ENCODE measurements at places on chromosomes 3 and 15.

GRCh38 chr3:115785782-115786181, 162.5 kb downstream of the GAP43 start:
- DNase-seq = no peak

GRCh38 chr15:90451053-90451850, 63.2 kb downstream of the IQGAP1 start:
- DNase-seq = no peak

GRCh38 chr3:9229325-9229724, 20.1 kb downstream of the SRGAP3 start:
- DNase-seq = no peak

- DNase-seq = peak; percentile 28
Observed at GRCh38 chr3:52896613-52897012, 735 bp downstream of the STIMATE start.

DNA sequence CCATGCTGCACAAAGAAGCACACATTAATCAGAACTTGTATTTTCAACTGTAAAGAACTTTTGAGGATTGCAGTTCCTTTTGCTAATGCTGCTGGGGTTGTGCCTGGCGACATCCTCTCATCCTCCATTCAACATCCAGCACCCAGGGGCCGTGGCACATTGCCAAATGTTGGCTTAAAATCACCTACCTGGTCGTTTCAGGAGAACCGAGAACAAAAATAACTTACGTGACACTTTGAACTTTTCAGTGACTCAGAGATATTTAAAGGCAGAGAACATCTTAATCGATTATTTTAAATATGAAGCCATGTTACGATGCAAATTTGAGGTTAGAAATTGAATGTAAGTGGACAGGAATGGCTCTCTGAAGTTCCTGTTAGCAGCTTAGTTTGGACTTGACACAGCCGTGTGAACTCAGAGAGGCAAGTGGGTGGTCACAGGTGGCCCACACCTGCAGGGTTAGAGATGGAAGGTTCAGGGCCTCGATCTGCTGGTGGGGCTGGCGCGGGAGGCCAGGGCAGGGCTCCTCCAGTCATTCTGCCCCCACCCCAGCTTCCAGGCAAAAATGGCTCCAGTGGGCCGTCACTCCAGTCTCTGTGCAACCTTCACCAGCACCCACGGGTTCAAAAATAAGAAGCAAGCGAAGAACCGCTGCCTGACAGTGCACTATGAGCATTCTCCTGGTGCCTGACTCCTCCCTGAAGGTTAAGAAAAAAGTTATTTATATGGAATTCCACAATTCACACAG, 12.2 kb downstream of the LRRK1 start:
- DNase-seq = no peak

DNA sequence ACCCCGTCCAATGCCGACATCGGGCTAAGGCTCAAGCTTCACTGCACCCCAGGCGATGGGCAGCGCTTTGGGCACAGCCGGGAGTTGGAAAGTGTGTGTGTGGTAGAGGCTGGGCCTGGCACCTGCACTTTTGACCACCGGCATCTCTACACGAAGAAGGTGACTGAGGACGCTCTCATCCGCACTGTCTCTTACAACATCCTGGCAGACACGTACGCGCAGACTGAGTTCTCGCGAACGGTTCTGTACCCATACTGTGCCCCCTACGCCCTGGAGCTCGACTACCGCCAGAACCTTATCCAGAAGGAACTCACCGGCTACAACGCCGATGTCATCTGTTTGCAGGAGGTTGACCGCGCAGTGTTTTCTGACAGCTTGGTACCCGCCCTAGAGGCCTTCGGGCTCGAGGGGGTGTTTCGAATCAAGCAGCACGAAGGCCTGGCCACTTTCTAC, 1.0 kb downstream of the PDE12 start:
- no peak for DNase-seq

- no peak for DNase-seq
Observed at GRCh38 chr3:37024092-37024491, 30.8 kb downstream of the MLH1 start.

GRCh38 chr3:159796226-159796625, 192.4 kb upstream of the IL12A start:
- DNase-seq = no peak

- DNase-seq = no peak
Observed at GRCh38 chr3:102181175-102181920, 253.5 kb upstream of the ZPLD1 start.

- DNase-seq = no peak
Observed at GRCh38 chr3:97187771-97188170, 373.4 kb downstream of the EPHA6 start.

DNA sequence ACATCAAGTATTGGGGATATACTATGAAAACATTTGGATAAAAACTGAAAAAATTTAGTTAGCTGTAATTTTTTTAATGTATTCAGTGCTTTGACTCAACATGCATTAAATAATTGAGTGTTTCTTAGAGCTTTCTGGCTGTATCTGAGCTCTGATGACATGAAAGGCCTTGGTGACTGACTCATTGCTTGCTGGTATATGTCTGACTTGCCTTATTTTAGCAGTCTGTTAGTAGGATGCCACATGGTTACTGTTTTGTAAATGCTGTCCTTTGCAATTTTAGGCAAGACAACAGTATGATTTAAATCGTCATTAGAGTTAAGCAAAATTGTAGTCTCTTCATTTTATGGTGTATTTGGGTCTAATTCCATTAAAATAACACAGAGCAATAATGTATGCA, 199.2 kb downstream of the GHSR start:
- DNase-seq = no peak

- no peak for DNase-seq
Observed at GRCh38 chr3:159165961-159166360, 364.1 kb downstream of the MFSD1 start.

DNA sequence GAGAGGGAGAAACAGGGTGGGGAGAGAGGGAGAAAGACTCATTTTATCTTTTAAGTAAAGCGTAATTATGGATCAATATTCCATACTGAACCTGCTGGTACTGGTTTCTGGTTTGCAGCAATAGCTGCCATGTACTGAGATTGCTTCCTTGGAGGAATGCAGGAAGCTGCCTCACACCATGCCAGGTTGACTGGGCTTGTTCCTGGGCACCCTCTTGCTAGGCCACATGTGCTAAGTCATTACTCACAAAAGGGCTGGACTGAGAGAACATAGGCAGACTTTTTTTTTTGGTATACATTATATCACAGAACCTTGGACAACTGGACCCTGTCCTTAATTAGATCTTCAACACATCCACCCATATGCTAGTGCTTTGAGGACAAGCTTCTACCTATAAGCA, 193.4 kb downstream of the ZNF621 start:
- DNase-seq = no peak

DNA sequence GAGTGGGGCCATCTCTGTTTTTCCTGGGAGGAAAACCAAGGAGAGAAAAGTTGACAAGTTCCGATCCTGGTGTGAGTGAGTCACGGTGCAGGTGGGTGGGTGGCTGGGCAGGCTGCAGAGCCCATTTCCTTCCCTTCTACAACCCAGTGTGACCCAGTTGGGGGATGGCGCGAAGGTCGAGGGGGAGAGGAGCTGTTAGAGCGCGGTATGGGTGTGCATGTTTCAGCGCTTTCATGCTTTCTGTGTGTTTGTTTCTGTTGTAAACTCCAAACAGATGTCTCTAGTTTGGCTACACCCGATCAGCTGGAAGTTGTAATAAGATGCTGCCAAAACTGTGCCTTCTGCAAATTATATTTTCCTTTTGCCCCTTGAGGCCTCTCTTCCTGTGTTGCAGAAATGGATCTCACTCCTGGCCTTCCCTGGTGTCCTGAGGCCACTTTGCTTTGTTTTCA, 3.8 kb downstream of the FAM43A start:
- peak; percentile 45 for DNase-seq

GRCh38 chr15:82999905-83000671, 11.4 kb downstream of the C15orf40 start:
- DNase-seq = peak; percentile 68

GRCh38 chr15:36136049-36136448, 443.4 kb upstream of the CDIN1 start:
- DNase-seq = no peak

DNA sequence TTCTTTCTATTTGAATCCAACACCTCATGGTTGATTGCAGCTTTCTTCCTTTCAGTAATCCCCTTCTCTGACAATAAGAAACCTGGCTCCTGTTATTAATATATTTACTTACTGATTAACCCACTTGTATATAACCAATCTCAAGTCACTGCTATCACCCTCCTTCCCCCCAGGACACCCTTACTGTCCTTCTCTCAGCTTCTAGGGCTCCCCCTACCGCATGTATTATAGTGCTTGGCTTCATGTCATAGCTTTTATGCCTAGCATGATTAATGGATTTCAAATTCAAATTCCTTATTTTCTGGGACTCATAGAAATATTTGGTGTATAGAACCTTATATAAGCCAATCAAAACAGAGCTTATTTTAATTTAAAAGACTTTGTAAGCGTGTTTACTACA, 75.7 kb upstream of the BNIP2 start:
- no peak for DNase-seq

DNA sequence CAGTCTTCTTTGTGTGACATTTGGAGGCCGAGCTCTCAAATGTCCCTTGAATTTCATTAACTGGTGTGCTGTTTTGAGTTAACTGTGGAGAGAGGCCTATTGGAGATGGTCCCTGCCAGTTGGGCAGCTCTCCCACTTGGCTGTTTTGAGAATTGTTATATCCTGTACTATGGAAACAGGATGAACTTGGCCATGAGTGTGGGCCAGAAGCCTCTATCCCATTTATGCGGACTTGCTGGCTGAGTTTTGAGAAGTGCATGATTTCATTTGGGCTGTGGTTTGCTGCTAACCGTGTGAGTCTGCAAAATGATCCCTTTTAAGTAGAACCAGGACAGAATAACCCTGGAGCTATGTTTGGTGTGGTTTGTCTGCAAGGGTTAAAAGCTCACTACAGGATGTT, 366.0 kb downstream of the PTPRG start:
- DNase-seq = no peak

- DNase-seq = no peak
Observed at GRCh38 chr15:80480909-80481308, 76.7 kb downstream of the ARNT2 start.

DNA sequence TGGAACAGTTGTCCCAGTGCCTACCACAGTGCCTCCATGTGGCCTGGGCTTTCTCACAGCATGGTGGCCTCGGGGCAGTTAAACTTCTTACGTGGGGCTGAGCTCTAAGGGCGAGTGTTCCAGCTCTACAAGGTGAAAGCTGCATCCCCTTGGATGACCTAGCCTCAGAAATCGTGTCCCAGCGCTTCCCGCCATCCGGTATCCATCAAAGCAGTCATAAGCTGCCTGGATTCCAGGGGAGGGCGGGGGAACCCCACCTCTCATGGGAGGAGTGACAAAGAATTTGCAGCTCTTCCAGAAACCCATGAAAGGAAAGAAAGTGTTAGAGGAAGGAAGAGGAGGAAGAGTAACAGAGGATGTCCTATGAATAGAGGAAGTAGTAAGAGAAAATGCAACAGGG, 45.8 kb upstream of the CCDC174 start:
- no peak for DNase-seq

DNA sequence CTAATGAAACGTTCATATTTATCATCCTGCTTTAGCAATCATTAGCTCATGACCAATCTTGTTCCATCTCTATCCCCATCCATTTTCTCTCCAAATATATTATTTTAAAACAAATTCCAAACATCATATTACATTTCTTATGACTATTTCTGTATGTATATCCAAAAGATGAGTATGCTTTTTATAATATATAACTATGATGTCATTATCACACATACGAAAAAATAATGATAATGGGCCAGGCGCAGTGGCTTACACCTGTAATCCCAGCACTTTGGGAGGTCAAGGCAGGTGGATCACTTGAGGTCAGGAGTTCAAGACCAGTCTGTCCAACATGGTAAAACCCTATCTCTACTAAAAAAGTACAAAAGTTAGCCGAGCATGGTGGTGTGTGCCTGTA, 280.4 kb downstream of the FHIT start:
- DNase-seq = no peak

GRCh38 chr15:98959640-98960007, 48.0 kb downstream of the PGPEP1L start:
- DNase-seq = no peak

- no peak for DNase-seq
Observed at GRCh38 chr3:196712514-196713413, 587 bp downstream of the PIGX start.

GRCh38 chr3:98038286-98038685, 3.2 kb upstream of the GABRR3 start:
- DNase-seq = no peak

GRCh38 chr3:156816794-156817645, 9.1 kb upstream of the LEKR1 start:
- DNase-seq = peak; percentile 94

DNA sequence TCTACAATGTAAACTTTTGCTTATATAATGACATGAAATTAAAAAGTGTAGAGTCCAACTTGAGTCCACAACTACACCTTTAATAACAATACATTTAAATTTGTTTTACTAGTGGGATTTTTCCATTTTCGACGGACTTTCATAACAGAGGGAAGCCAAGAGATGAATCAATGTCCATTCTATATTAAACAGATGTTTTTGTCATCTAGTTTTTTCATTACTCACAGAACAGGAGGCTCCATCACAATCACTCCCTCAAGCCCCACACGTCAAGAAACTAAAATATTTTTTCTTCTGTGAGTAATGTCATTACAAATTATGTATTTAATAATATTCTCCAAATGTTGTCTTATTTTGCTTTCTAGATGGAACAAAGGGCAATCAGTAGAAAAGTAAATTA, 932.9 kb downstream of the ROBO1 start:
- no peak for DNase-seq

DNA sequence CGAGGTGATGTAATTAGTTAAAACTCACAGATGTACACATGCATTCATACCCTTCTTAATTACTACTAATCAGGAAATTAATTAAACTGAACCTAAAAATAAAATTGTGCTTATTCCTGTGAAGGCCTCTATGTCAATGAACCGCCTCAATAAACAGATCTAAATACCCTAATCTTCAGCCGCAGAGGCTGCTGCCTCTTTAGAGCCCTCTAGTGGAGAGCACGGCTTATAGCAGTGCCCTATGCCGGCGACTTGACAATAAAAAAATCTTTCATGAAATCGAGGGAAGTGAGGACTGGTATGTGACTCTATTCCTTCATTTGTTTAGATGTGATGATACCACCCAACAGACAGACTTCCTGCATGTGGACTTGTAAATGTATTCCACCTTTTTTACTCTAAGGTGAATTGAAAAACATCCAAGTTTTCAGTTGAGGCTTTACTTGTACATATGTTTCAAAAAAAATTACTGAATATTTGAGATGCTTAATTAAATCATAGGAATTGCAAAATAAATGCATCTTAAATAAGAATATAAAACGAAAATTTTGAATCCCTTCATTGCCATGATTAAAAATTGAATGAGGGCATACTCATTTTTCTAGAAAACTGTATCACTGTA, 8.3 kb upstream of the EPHA3 start:
- peak; percentile 68 for DNase-seq

DNA sequence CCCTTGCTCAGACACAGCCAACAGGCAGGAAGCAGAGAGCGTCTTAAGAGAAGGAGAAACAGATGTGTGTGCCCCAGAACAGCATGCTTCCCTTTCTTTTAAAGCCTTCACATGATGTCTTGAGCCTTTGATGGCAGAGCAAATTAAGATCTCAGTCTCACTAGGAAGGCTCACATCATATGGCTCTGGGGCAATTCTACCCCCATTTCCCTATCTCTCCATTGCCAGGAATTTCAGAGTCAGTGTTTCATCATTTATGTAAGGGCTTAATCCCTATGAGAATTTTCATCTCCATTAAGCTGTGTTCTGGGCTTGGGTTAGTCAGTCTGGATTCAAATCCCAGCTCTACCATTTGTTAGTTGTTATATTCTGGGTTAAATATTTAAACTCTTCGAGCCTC, 41.4 kb upstream of the GLCE start:
- DNase-seq = no peak

- no peak for DNase-seq
Observed at GRCh38 chr15:101807345-101807945, 4.1 kb downstream of the OR4F6 start.

Data from B cell (primary cell).